ENCODE measurements at places on chromosomes 5 and 9.

DNA sequence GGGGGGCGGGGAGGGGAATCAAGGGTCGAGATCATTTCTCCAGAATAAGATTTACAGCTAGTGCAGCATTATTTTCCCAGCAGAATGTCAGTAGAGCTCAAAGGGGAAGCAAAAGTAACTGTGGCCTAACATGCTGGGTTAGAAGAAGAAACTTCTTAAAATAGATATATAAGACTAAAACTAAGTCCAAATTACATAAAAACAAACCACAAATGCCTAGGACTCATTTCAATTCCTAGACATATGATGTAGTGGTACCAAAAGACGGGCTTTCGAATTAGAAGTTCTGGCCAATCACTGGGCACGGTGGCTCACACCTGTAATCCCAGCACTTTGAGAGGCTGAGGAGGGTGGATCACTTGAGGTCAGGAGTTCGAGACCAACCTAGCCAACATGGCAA, 20.8 kb upstream of the MELK start:
- no peak for DNase-seq

- no peak for DNase-seq
These were observed 661.8 kb downstream of the SEMA5A start for GRCh38 chr5:8884029-8884428.

DNA sequence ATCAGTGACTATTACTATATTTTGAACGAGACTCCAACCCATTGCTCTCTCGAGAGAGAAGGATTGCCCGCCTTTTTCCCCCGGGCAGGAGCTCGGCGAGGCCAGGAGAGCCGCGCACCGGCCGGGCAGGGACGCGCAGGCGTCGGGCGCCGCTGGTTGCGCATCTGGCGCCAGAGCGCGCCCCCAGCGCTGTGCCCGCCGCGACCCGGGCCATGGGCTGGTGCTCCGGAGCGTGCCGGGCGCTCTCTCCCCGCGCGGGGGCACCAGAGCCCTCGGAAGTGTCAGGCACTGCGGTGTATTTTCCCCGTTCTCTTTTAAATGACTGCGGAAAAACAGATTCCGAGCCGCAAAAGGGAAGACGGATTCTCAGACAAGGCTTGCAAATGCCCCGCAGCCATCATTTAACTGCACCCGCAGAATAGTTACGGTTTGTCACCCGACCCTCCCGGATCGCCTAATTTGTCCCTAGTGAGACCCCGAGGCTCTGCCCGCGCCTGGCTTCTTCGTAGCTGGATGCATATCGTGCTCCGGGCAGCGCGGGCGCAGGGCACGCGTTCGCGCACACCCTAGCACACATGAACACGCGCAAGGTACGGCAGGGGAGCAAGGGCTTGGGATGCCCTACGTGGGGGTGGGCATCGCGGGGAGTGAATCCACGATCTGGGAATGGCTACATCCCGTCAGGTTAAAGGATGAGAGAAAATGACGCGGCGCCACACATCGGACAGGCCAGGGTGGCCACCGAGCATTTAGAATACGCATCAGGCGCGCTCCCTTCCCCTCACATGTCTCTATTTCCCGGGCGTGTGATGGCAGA, 1.1 kb upstream of the NTRK2 start:
- DNase-seq = peak; percentile 95

GRCh38 chr5:55899344-55899743, 48.2 kb downstream of the IL31RA start:
- no peak for DNase-seq

GRCh38 chr9:21684831-21685362, 117.5 kb upstream of the MTAP start:
- no peak for DNase-seq

GRCh38 chr5:55535199-55535905, 588 bp upstream of the PLPP1 start:
- peak; percentile 57 for DNase-seq

- DNase-seq = no peak
These were observed 648.5 kb downstream of the BNC2 start for GRCh38 chr9:16221822-16222547.

DNA sequence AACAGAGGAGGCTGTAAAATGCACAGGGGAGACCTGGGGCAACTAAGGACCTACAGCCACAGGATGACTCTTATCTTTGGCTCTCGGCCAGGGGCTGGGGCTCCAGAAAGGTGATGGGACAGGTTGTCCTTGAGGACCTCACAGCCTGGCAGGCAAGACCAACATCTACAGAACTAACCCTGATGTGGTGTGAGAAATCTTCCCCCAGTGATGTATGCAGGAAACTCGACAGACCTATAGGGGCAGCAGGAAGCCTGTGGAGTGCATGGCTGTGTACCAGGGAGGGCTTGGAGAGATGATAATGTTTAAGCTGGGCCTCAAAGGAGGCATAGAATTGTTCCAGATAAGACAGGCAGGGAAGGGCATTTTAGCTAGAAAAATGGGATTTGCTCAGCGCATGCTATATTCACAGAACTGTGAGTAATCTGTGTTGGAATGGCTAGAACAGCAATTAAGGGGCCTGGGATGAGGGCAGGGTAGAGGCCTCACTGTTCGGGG, 68.5 kb upstream of the SLC25A51 start:
- no peak for DNase-seq

GRCh38 chr5:34803974-34804732, 34.8 kb upstream of the TTC23L start:
- DNase-seq = no peak

- no peak for DNase-seq
These were observed 43.5 kb downstream of the HK3 start for GRCh38 chr5:176855598-176855997.

- no peak for DNase-seq
These were observed 11.7 kb downstream of the MAP3K1 start for GRCh38 chr5:56827049-56827448.

GRCh38 chr5:133390416-133391353, 221.7 kb downstream of the FSTL4 start:
- no peak for DNase-seq

DNA sequence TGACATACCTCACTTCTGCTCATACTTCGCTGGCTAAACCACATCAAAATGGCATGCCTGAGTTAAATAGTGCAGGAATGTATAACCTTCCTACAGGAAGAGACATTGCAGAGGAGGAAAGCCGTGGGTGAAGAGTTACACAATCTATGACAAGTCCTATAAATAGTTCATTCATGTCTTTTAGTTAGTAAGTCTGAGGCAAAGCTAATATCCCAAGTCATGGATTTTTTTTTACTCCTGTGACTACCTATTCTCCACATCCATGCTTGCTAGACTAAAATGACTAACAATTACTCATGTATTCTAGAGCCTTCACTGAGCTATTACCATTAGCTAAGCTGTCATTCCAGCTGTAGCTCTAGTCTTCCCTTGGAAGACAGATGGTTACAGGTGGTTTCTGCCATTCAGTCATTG, 391.3 kb downstream of the NR2F1-AS1 start:
- DNase-seq = no peak

Measured in brain (organoid and tissue), 16 donors.